ENCODE measurements at places on chromosomes 4 and X. TPM values are rescaled to one million over a fixed set of nuclear protein-coding genes. Genes with fewer than 3 reads are reported as not detected.

The FIP1L1 gene
- total RNA-seq = 73.5 TPM

GRCh38 chr4:118680808-118681207, 4.4 kb upstream of the METTL14 start:
- DNase-seq = no peak

- peak; percentile 52 for DNase-seq
Observed at GRCh38 chrX:25131055-25131454, 115.3 kb upstream of the ARX start.

GRCh38 chrX:1609762-1610161, 5.1 kb upstream of the ASMT start:
- DNase-seq = no peak

GRCh38 chr4:73067971-73068394, 1.5 kb downstream of the COX18 start:
- DNase-seq = peak; percentile 62

GRCh38 chr4:5656415-5656814, 51.9 kb downstream of the EVC2 start:
- DNase-seq = no peak

GRCh38 chr4:145938618-145939440, at the start of gene ZNF827:
Gene ZNF827 (minus strand): TSS chr4:145938823. CDS start chr4:145938407, 416 bp downstream.
- peak; percentile 47 for DNase-seq

The C4orf50 gene
- not detected for total RNA-seq

DNA sequence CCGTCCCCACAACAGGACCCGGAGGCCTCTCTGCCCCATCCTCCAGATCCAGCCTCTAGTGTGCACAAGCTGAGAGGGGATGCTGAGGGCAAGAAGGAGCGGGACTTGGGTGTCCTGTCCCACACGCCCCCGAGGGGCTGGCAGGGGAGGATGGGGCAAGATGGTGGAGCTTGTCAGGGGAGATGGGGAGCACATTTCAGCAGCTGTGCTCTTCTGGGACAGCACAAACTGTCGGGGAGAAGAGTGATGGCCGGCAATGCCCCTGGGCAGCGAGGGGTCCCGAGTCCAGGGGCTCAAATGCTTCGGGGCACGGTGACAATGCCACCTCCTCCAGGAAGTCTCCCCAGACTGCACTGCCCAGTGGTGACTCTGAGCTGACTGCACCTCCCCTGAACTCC, 134.5 kb downstream of the FAM53A start:
- DNase-seq = no peak

GRCh38 chr4:53640576-53641453, 49.5 kb upstream of the LNX1 start:
- no peak for DNase-seq

The GPC4 gene
- total RNA-seq = 0.26 TPM

GRCh38 chr4:176492646-176493302, 173.0 kb downstream of the SPCS3 start:
- DNase-seq = peak; percentile 14

DNA sequence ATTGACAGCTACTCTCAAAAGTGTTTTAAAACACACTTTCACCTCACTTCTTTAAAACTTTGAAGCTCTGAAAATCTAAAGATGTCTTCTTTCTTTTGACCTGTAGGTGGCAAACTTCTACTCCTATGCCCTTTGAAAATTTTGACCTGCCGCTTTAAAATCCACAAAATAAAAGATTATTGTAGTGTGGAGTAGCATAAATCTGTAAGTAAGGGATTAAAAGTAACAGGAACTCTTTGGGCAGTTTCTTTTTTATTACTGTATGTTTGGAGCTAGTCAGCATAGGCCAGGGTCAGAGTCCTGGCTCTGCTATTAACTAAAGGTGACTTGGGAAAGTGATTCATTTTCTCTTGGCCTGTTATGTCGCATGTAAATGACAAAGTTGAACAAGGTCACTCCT, 25.5 kb downstream of the BBS12 start:
- peak; percentile 31 for DNase-seq

The SHOX gene
- total RNA-seq = not detected

DNA sequence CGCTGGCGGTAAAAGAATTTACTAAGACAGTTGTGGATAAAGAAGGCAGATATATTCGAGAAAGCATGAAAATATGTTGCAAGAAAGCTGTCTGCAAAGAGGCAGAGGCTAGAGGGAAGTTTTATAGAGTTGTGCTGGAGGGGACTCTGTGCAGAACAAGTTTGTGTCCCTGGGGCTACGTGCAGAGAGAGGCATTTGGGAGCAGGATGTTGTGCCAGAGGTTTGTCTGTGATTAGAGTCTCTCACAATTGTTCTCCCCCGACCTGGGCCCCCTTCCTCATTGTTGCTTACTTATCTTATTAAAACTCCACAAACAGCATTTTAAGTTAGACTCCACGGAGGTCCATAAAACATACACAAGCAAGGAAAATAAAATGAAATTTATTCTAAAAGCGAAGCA, 831.3 kb downstream of the NLGN4X start:
- DNase-seq = no peak

DNA sequence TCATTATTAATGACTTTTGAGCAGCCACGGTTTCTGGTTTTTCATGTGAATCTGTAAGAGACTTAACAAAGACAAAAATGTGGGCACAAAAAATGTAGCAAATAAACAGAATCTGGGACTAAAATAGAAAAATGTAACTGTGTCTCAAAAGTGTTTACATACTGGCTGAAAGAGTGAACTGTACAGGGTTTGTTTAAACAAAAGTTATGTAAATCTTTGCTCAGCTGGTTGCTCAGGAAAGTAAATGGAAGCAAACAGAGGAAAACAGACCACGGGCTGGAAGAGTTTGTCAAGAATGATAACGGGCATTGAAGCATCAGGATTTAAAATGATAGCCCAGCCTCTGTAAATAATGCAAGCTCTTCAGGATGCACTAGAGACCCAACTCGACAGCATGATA, 921.8 kb upstream of the FTHL17 start:
- DNase-seq = no peak

DNA sequence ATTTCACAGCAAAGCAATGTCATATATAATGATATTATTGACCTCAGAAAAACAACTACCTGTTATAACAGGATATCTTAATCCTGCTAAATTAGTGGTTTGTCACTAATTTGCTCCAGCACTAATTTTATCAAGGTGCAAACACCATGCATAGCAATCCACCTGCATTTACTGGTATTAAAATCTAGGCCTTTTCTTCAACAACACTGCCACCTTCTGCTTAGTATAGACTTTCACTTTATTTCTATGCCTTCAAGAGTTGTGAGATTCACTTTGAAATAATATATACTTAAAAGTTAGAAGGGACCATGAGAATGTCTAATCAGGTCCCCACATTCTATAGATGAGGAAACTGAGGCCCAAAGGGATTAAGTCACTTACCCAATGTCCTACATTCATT, 82.1 kb upstream of the IQCM start:
- DNase-seq = peak; percentile 52

The FAM9C gene
- not detected for total RNA-seq

GRCh38 chr4:88166608-88167007, 8.2 kb upstream of the ABCG2 start:
- no peak for DNase-seq

DNA sequence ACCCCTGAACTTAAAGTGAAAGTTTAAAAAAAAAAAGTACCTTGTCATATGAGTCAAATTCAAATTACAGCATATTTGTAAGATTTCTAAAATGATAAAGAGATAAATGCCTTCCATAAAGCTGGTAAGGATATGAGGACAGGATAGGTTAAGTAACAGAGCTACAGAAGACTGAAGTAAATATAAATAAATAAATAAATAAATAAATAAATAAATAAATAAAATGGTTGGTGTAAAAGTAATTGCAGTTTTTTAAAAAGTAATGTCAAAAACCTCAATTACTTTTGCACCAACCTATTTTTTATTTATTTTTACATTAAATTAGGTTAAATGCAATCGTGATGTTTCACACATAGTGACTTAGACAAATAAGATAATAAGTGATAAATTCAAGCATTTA, 62.2 kb downstream of the UGT2A2 start:
- no peak for DNase-seq

- no peak for DNase-seq
Observed at GRCh38 chrX:74178536-74178935, 125.4 kb upstream of the ZCCHC13 start.

The TRPC3 gene
- total RNA-seq = 0.26 TPM

DNA sequence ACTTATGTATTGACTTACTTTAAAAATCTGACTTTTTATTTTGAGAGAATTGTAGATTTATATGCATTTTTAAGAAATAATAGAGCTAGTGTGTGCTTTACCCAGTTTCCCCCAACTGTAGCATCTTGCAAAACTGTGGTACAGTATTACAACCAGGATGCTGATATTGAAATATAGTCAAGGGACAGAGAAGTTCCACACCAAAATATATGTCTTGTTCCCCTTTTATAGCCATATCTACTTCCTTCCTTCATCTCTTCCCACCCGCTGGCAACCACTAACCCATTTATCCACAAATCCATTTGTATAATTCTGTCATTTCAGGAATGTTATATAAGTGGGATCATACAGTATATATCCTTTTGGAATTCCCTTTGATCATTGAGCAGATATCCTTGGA, 16.8 kb downstream of the KDM6A start:
- DNase-seq = no peak

DNA sequence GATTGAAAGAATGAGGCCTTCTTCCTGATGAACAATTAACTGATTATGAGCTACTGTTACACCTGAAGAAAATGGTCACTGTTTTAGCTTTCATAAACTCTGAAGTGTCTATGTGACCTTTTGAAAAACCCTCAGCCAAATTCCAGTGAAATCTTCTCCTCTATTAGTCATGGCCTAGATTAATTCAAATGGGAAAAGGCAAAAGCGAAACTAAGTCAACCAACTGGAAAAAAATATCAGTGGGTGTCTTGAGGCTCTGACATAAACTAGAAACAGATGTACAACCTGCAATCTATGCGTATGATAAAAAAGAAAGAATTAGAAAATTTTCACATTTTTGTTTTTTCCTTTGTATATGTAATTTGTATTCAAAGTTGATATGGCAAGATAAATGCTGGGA, 169.4 kb upstream of the BANK1 start:
- DNase-seq = no peak

The STEEP1 gene
- total RNA-seq = 55.5 TPM

- peak; percentile 97 for DNase-seq
Observed at GRCh38 chr4:86558797-86559196, 35.3 kb upstream of the PTPN13 start.

- DNase-seq = no peak
Observed at GRCh38 chrX:48497871-48498270, 10.9 kb upstream of the PORCN start.

DNA sequence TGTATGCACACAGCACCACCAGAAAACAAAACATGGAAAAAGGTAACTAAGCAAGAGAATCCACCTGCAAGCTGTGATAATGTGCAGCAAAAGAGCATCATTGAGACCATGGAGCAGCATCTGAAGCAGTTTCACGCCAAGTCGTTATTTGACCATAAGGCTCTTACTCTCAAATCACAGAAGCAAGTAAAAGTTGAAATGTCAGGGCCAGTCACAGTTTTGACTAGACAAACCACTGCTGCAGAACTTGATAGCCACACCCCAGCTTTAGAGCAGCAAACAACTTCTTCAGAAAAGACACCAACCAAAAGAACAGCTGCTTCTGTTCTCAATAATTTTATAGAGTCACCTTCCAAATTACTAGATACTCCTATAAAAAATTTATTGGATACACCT, 90.2 kb downstream of the TET2 start:
- DNase-seq = no peak

The MAGEB2 gene
- not detected for total RNA-seq

The RS1 gene
- total RNA-seq = not detected

DNA sequence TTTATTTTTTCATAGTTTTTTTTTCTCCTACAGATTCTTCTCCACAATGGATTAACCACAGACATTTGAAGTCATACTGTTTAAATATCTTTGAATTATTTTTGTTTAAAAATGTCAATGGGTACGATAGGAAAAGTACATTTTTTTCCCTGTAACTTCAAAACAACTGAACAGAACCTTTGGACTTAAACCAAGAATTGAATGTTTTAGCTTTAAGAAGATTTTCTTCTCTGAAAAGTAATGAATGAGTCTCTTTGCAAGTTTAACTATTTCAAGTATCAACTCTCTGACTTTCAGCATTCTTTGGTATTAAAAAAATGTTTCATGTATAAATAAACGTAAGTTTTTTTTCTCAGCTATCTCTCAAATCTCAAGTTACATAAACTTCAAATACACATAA, 364.3 kb downstream of the FBXO8 start:
- no peak for DNase-seq

- DNase-seq = no peak
Observed at GRCh38 chr4:66182636-66183035, 512.3 kb upstream of the EPHA5 start.

GRCh38 chr4:42513748-42514492, 116.6 kb downstream of the SHISA3 start:
- no peak for DNase-seq

GRCh38 chrX:123731987-123732669, 724 bp downstream of the THOC2 start:
- peak; percentile 10 for DNase-seq

DNA sequence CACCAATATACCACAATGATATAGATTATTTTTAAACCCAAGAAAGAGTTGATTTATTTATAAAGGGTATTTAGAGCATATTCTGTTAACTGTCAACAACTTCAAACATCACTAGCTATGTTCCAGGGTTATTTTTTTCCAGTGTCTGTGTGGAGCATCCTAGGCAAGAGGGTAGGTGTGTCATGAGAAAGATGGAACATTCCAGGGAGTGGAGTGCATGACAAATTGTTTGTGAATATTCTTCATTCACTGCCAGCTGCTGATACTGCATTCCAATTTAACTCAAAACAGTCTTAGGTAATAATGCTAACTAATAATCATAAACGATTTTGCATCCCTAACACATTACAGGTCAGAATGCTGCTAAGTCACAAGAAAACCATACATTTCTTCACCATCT, 148.7 kb upstream of the RASGEF1B start:
- peak; percentile 68 for DNase-seq

DNA sequence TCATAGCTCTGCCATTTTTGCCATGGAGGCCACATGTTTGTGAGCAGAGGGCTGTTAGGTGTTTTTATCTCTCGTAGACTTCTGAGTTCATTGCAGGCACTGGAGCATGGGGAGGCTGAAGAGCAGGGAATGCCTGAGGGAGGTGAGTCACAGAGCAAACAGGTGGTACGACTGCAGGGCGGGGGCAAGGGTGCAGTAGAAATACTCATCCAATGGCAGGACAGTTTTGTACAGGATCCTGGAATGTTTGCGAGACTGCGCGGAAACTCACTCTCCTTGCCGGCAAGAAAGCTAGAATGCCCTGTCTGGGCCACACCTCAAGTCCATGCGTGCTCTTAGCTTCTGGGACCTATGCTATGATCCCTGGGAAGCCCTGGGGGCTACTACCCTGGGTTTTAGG, 20.0 kb upstream of the VCX2 start:
- peak; percentile 89 for DNase-seq

Data from bronchial epithelial cell (primary cell).